ENCODE measurements at places on chromosomes 4 and X. TPM values are rescaled to one million over a fixed set of nuclear protein-coding genes. Genes with fewer than 3 reads are reported as not detected.

GRCh38 chr4:175671491-175671934, 140.6 kb downstream of the GPM6A start:
- no peak overlapping the region for H3K27ac ChIP-seq
- H3K36me3 ChIP-seq: no peaks in the 10 kb centered on the region
- DNase-seq: peak; percentile 4
- no peak overlapping the region for H3K4me3 ChIP-seq

Gene POLN
- 5.9 TPM for total RNA-seq

Gene GLRA3
- not detected for total RNA-seq

- no peak for DNase-seq
- H3K4me3 ChIP-seq: no peak overlapping the region
- H3K27me3 ChIP-seq: no peaks in the 10 kb centered on the region
- no peaks in the 10 kb centered on the region for H3K36me3 ChIP-seq
- no peaks in the 10 kb centered on the region for H3K4me1 ChIP-seq
Observed at GRCh38 chr4:98046665-98047064, 96.6 kb downstream of the STPG2 start.

Gene PPARGC1A
- 44.8 TPM for total RNA-seq

DNA sequence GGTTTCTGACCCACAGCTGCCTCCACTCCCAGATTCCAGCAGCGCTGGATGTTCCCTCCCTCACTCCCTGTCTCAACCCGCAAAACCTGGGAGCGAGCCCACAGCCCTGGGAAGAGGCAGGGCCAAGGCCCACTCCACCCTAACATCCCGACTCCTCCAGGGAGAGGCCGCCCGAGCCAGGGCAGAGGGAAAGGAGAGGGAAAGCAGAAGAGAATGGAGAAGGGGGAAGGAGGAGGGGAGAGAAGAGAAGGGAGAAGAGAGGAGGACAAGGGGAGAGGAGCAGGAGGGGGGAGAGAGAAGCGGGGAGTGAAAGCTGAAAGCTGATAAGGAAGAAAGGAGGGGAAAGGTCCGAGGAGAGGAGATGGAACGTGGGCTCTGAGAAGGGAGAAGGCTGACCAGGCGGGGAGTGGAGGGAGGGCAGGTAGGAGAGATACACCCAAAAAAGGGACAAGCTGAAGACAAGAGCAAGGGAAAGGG, 120.2 kb upstream of the PJA1 start:
- DNase-seq: no peak
- H3K4me3 ChIP-seq: no peak overlapping the region
- no peak overlapping the region for H3K27ac ChIP-seq
- H3K27me3 ChIP-seq: no peaks in the 10 kb centered on the region

Gene ZAR1
- not detected for total RNA-seq

DNA sequence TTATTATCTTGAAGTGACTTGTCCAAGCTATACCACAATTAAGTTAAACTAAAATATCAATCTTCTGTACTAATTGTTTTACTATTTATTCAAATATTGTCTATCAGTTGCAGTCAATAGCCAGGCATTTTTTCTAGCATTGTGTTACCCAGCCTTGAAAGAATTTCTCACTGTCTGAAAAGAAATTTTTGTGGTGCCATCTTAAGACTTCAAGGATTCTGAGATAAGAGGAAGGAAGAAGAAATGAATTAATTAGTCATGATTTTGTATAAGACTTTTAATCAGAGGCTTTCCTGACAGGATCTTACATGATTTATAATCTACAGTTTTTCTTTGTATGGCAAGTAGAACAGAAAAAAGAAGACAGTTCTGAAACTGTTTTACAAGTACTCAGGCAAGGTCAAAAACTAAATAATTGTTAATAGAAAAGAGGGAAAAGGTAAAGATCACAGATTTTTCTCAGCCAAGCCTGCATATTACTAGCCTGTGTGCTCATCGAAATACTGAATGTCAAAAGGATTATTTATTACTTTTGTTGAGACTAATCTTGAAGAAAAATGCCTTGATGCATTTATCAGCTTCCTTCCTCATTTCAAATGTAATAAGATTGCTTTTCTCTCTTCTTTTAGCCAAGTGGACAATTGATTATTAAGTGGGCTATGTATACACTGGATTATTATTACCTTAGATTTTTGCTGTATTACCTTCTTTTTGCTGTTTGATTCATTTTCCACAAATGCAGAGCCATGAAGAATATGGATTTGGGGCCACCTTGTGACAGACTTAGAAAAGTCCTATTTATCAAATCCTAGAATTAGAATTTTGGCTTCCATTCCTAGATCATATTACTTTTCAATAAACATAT, 53.8 kb downstream of the CXCL1 start:
- H3K27me3 ChIP-seq: no peaks in the 10 kb centered on the region
- no peak overlapping the region for H3K27ac ChIP-seq
- no peaks in the 10 kb centered on the region for H3K36me3 ChIP-seq
- DNase-seq: no peak
- no peak overlapping the region for H3K4me3 ChIP-seq

DNA sequence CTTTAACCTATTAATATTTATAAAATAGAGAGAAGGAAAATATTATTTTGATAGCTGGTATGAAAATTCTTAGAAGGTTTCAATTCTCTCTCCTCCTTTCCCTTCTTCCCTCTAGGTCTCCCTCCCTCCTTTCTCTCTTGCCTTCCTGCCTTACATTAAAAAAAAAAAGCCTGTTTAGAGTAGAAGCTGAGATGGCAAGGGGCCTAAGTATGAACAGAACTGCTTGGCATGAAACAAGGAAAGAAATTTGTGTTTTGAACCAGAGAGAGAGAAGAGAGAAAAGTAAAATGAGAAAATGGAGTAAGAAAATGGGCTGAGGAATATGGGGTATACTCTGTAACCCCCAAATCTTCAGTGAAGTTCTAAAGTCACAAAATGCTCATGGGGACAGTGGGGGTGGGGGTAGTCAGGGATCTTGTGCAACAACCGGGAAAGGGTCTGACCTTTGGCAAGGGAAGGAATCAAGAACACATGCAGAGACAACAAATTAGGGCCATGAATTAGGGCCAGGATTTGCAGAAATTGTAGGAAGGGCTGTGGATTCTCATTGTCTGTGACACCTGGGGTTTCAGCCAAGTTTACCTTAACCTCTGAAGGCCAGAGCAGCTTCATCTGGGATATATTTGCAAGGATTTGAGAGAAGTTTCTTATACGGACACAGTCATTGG, 30.6 kb downstream of the SUPT20HL2 start:
- H3K36me3 ChIP-seq: no peaks in the 10 kb centered on the region
- no peaks in the 10 kb centered on the region for H3K27me3 ChIP-seq
- DNase-seq: no peak

- no peaks in the 10 kb centered on the region for H3K4me1 ChIP-seq
- H3K27ac ChIP-seq: no peak overlapping the region
- DNase-seq: no peak
Observed at GRCh38 chr4:4985844-4986243, 33.4 kb downstream of the CYTL1 start.

DNA sequence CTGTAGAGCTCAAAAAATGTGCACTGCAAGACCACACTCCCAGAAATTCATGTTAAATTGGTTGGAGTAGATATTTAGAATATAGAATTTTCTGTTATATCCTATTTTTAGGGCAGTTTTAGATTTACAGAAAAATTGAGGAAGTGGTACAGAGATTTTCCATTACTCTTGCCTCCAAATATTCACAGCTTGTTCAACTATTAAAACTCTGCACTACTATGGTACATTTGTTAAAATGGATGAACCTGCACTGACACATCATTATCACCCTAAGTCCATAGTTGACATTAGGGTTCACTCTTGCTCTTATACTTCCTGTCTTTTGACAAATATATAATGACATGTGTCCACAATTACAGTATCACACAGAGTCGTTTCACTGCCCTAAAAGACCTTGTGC, 1724.5 kb downstream of the C4orf33 start:
- H3K36me3 ChIP-seq: no peaks in the 10 kb centered on the region
- no peak overlapping the region for H3K27ac ChIP-seq

- H3K36me3 ChIP-seq: no peaks in the 10 kb centered on the region
- H3K27ac ChIP-seq: no peak within 1 kb of the TSS
- H3K4me1 ChIP-seq: peaks cover 5% of the 10 kb centered on the region
- DNase-seq: peak; percentile 30
- H3K4me3 ChIP-seq: peak within 1 kb of the TSS; percentile 18
- H3K27me3 ChIP-seq: no peaks in the 10 kb centered on the region
Observed at GRCh38 chrX:136147315-136147901, at the start of gene FHL1. Gene FHL1, plus strand, starts transcription at chrX:136147533.

- H3K27ac ChIP-seq: no peak overlapping the region
- no peak overlapping the region for H3K4me3 ChIP-seq
- no peaks in the 10 kb centered on the region for H3K4me1 ChIP-seq
- H3K27me3 ChIP-seq: no peaks in the 10 kb centered on the region
- no peak for DNase-seq
Observed at GRCh38 chrX:122565952-122566351, 618.1 kb upstream of the GRIA3 start.

DNA sequence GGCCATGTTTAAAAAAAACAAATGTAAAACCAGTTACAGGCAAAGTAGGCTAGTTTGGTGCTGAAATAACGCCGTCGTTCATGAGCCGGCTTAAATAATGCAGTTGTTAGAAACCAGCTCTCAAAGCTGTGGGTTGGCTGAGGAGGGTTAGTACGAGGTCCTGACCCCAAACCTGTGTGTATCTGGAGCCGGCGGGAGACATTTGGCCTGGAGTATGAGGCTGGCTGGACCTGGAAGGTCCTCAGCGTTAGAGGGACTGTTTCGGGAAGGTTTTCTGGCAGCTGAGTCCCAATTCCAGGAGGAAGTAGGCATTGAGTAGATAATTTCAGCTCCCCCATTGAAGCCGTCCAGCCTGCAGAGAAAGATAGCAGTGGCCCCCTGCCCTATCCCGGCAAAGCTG, 73.4 kb upstream of the PPP2R3B start:
- H3K4me1 ChIP-seq: no peaks in the 10 kb centered on the region
- no peak overlapping the region for H3K4me3 ChIP-seq

GRCh38 chrX:39475372-39475771, 622.4 kb downstream of the BCOR start:
- H3K27ac ChIP-seq: no peak overlapping the region
- H3K4me3 ChIP-seq: no peak overlapping the region
- no peaks in the 10 kb centered on the region for H3K36me3 ChIP-seq
- H3K27me3 ChIP-seq: no peaks in the 10 kb centered on the region

Gene PRDM8
- total RNA-seq: 2.6 TPM

GRCh38 chrX:115504167-115504566, 56.8 kb upstream of the PLS3 start:
- no peak for DNase-seq
- H3K27me3 ChIP-seq: no peaks in the 10 kb centered on the region
- H3K4me3 ChIP-seq: no peak overlapping the region
- H3K4me1 ChIP-seq: no peaks in the 10 kb centered on the region
- H3K27ac ChIP-seq: no peak overlapping the region

All from body of pancreas (tissue), 4 donors.